ENCODE measurements at places on chromosomes 3 and 15.

GRCh38 chr3:179972881-179973423 lies 63.8 kb downstream of the PEX5L start:
- DNase-seq: peak; percentile 28

- DNase-seq: peak; percentile 54
Measured at GRCh38 chr3:16512435-16513140, 911 bp downstream of the RFTN1 start.

- DNase-seq: peak; percentile 7
Measured at GRCh38 chr3:7543294-7543880, 682.5 kb downstream of the GRM7 start.

DNA sequence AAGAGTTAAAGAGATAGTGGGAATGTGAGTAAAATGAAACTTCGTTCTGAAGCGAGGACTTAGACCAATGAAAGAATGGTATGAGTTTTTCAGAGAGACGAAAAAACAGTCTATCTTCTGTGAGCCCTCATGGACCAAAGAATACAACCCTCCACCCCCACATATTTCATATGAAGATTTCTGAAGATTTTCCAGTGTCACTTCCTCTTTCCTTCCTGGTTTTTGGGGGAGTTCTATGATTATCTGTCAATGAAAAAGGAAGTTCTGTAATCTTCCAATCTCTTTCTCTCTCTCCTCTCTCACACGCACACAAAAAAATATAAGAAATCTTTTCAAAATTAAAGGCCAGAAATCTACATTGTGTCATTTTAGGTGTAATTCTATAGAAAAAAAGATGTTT lies 27.7 kb downstream of the CMSS1 start:
- no peak for DNase-seq

- no peak for DNase-seq
Measured at GRCh38 chr15:88747111-88747510, 56.1 kb upstream of the ACAN start.

GRCh38 chr15:95795386-95795785 lies 535.1 kb upstream of the NR2F2 start:
- no peak for DNase-seq
